AG09309 (cell line): ENCODE measurements at places on chromosomes 5 and 9.

GRCh38 chr9:123999661-124000060, 11.9 kb upstream of the LHX2 start:
- DNase-seq, result no peak

DNA sequence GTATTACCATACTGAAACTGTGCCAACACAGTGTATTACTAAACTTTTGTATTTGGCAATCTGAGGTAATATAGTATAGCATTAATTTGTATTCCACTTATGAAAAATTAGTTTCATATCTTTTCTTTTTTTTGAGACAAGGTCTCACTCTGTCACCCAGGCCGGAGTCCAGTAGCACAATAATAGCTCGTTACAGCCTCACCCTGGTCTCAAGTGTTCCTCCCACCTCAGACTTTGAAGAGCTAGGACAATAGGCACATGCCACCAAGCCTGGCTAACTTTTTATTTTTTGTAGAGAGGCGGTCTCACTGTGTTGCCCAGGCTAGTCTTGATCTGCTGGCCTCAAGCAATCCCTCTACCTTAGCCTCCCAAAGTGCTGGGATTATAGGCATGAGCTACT, 36.1 kb downstream of the POLK start:
- no peak for DNase-seq

- DNase-seq, result no peak
These were observed 50.5 kb downstream of the SH3TC2 start for GRCh38 chr5:149012350-149012749.

GRCh38 chr5:168469816-168470215, 16.5 kb upstream of the RARS1 start:
- no peak for DNase-seq

GRCh38 chr5:307306-307705, 14.2 kb upstream of the AHRR start:
- no peak for DNase-seq

GRCh38 chr9:135508211-135508820, 7.8 kb downstream of the MRPS2 start:
- DNase-seq, result no peak

DNA sequence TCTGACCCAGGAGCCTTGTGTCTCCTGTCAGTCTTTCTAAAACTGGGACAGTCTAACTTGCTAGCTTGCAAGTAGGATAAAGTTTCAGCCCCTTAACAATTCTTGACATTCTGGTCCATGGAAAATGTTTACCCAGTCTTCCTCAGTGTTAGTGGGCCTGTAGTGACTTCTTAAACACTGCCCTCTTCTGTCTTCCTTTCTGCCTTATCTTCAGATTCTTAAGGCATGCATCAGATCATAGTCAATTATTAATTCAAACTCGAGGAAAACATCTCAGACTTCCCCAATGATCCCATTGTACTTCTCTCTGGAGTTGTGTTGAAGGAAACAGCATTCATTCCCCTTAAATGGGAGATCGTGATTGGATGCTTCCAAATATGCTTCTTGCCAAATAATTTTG, 1199.8 kb downstream of the DTWD2 start:
- DNase-seq, result no peak

GRCh38 chr5:107876261-107876660, 205.5 kb upstream of the EFNA5 start:
- DNase-seq, result no peak
